ENCODE measurements at places on chromosomes 7 and 10.

GRCh38 chr10:61752111-61753011 lies 89.6 kb downstream of the CABCOCO1 start:
- DNase-seq = no peak

DNA sequence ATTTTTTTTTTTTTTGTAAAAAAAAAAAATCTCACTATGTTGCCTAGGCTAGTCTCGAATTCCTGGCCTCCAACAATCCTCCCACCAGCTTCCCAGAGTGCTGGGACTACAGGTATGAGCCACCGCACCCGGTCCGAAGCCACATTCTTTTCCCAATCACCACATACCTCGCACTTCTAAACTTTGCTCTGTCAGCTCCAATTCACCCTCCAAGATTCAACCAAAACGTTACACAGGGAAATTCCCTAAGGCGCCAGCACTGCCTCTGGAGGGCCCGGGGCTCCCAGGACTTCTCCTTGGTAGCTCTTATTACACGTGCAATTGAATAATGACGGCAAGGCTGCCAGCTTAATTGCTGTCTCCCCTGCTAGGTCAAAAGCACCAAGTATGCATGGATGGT lies 10.3 kb upstream of the DNAAF5 start:
- DNase-seq = no peak

- DNase-seq = no peak
These were observed 65.0 kb upstream of the FGFR2 start for GRCh38 chr10:121662945-121663917.

- no peak for DNase-seq
These were observed 236.6 kb upstream of the TCF7L2 start for GRCh38 chr10:112713411-112713810.

GRCh38 chr10:22133749-22134624 lies 83.8 kb downstream of the EBLN1 start:
- no peak for DNase-seq

- DNase-seq = no peak
These were observed 186.2 kb downstream of the MACC1 start for GRCh38 chr7:20030915-20031362.

DNA sequence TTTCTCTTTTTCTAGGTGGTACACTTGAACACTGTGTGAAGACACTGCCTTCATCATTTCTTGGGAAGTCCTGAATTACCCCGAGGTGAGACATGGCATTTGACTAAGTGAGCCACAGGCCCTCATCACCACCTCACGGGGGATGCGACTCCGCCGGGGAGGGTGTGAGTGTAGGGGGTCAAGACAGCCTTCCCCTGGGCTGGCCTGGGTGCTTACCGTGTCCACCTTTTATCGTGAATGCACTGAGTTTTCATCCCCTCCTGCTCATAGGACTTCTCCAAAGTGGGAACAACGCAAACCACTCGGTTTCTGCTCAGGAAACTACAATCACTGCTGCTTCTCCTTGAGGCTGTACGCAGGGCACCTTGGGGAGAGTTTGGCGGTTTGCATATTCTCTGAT lies 176.9 kb downstream of the SH2D4B start:
- DNase-seq = no peak

- no peak for DNase-seq
These were observed 25.8 kb downstream of the DENND10 start for GRCh38 chr10:119129721-119130120.

GRCh38 chr7:115135769-115136410 lies 214.0 kb downstream of the MDFIC start:
- no peak for DNase-seq

GRCh38 chr10:9510626-9511025 lies 1456.1 kb downstream of the GATA3 start:
- no peak for DNase-seq

DNA sequence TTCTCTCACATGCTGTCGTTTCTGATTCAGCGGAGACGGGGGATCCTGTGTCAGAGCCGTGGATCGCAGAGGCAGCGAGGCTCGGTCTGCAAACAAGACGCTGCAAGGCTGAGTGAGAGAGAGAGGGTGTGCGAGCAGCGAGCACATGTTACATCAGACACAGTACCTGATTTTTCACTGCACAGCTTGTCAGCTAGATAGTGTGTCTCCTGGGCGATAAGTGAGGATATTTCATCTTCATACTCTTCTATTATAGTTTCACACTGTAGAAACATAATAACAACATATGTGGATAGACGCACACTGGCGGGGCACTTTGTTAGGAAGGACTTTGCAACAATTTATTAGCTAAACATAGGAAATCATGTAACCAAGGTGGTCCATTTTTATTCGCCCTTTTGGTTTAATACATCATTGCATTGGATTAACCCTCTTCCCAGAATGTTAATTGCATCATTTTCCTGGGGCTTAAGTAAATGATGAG lies 39.5 kb downstream of the CNPY1 start:
- DNase-seq = no peak

GRCh38 chr7:22123139-22123538 lies 177.4 kb upstream of the CDCA7L start:
- DNase-seq = no peak

GRCh38 chr7:5553298-5553877 lies 129.8 kb upstream of the TNRC18 start:
- DNase-seq = no peak

- DNase-seq = no peak
These were observed 35.5 kb downstream of the IDE start for GRCh38 chr10:92538231-92538958.

- DNase-seq = no peak
These were observed 131.0 kb upstream of the ZNF804B start for GRCh38 chr7:88628363-88629085.
